ENCODE measurements at places on chromosomes 4 and X. TPM values are rescaled to one million over a fixed set of nuclear protein-coding genes. Genes with fewer than 3 reads are reported as not detected.

The STPG2 gene
- total RNA-seq: 0.66 TPM

The CXorf66 gene
- not detected for total RNA-seq

The EMCN gene
- not detected for total RNA-seq

The FAM47E gene
- total RNA-seq: 2.9 TPM

The SYP gene
- total RNA-seq: 291 TPM

The CT45A1 gene
- total RNA-seq: not detected

The TMPRSS11F gene
- not detected for total RNA-seq

The NWD2 gene
- 0.17 TPM for total RNA-seq

The P2RY4 gene
- total RNA-seq: 0.27 TPM

The GBA3 gene
- 0.32 TPM for total RNA-seq

The STS gene
- 7.2 TPM for total RNA-seq

The ADH6 gene
- total RNA-seq: not detected

The USP11 gene
- total RNA-seq: 190 TPM

The FAM156B gene
- 11.8 TPM for total RNA-seq

The ZCCHC18 gene
- 12.1 TPM for total RNA-seq

The TNMD gene
- not detected for total RNA-seq

The NUDT6 gene
- total RNA-seq: 4.0 TPM

The SPANXN3 gene
- not detected for total RNA-seq

The TSPAN6 gene
- 25.7 TPM for total RNA-seq

The TLR1 gene
- not detected for total RNA-seq

The H2BW2 gene
- not detected for total RNA-seq

The USP17L28 gene
- not detected for total RNA-seq

The DDX53 gene
- total RNA-seq: not detected

The CLIC2 gene
- total RNA-seq: 0.56 TPM

The RTL3 gene
- total RNA-seq: not detected

The RNF128 gene
- total RNA-seq: not detected

The MAGEA2 gene
- total RNA-seq: 2.7 TPM

The DRD5 gene
- total RNA-seq: not detected

The SAP30 gene
- total RNA-seq: 24.1 TPM

The RHOXF1 gene
- total RNA-seq: 0.98 TPM

The RPA4 gene
- not detected for total RNA-seq

The CLGN gene
- 19.6 TPM for total RNA-seq

The ADGRG4 gene
- not detected for total RNA-seq

The BBS12 gene
- 2.8 TPM for total RNA-seq

The BST1 gene
- not detected for total RNA-seq

The NAT8L gene
- 8.3 TPM for total RNA-seq

The BGN gene
- 0.56 TPM for total RNA-seq

The CCSER1 gene
- total RNA-seq: 15.7 TPM

The SCRG1 gene
- not detected for total RNA-seq

The ZFP42 gene
- 17.4 TPM for total RNA-seq

The CXCL13 gene
- total RNA-seq: not detected

The P2RY10 gene
- total RNA-seq: not detected

The PF4V1 gene
- total RNA-seq: not detected

The DMD gene
- total RNA-seq: 1.7 TPM

The GRID2 gene
- total RNA-seq: 2.1 TPM

The GPM6B gene
- total RNA-seq: 516 TPM

The EVC2 gene
- 2.3 TPM for total RNA-seq

The UGT2B17 gene
- total RNA-seq: not detected

The BEX3 gene
- total RNA-seq: 242 TPM

The COX18 gene
- 20.2 TPM for total RNA-seq

The GPR78 gene
- 0.17 TPM for total RNA-seq

Measured in glutamatergic neuron (in vitro differentiated cells).